ENCODE measurements at places on chromosomes 7 and 10.

- no peak for DNase-seq
Measured at GRCh38 chr7:110867771-110868170, 223.2 kb upstream of the LRRN3 start.

- DNase-seq: no peak
Measured at GRCh38 chr10:83012866-83013265, 1126.4 kb upstream of the GHITM start.

DNA sequence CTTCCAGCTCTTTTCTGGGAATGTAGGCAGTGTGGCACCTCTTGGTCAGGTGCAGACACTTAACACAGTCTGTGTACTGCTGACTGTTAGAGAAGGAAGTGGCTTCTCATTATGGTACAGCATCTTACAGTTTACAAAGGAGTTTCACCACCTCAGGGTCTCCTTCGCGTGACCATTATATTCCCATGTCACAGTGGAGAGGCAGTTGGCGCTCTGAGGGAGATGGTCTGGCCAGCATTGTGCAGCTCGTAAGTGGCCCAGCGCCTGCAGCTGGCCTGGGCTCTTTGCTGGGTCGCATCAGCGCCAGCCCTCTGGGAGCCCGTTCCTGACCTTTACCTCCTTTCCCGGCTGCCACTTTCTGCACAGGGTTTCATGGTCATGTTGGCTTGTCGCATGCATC is 15.4 kb downstream of the TSPAN15 start:
- no peak for DNase-seq

GRCh38 chr10:115278294-115278693 is 185.1 kb downstream of the ATRNL1 start:
- no peak for DNase-seq

DNA sequence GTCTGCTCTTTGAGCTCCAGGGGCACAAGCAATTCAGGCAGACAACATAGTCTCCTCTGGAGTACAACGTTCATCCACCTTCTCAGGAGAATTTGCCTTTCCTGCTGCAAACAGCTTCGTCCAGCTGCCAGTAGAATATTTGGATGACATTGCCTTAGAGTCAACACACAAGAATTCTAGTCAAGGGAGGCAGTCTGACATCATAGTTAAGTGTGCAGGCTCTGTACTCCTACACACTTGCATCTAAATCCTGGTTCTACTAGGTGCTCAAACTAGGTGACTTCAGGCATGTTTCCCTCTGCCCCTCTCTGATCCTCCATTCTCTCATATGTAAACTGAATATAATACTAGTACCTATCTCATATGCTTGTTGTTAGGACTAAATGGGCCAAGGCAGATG is 314.8 kb downstream of the HPSE2 start:
- DNase-seq: no peak

- no peak for DNase-seq
Measured at GRCh38 chr7:16433568-16434122, 12.3 kb upstream of the CRPPA start.

- DNase-seq: no peak
Measured at GRCh38 chr7:26688388-26688787, 176.0 kb downstream of the SKAP2 start.

- DNase-seq: no peak
Measured at GRCh38 chr7:155104913-155105312, 34.8 kb downstream of the HTR5A start.

DNA sequence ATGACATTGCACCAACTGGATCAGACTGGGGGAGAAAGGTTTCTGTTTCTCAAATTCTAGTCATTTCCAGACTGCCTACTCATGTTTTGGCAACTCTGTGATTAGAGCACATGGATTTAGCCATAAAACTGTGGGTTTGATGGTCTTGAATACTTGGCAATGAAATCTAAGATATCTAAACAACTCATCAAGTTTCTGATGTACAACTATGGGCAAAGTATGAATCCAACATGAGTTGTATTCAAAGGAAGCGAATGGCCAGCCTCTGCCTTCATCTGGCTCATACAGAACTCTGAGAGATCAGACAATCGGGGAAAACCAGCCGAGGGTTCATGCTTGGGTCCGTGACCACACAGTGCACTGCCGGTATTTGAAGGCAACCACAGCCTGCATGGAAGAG is 144.3 kb downstream of the ADAM12 start:
- DNase-seq: no peak

DNA sequence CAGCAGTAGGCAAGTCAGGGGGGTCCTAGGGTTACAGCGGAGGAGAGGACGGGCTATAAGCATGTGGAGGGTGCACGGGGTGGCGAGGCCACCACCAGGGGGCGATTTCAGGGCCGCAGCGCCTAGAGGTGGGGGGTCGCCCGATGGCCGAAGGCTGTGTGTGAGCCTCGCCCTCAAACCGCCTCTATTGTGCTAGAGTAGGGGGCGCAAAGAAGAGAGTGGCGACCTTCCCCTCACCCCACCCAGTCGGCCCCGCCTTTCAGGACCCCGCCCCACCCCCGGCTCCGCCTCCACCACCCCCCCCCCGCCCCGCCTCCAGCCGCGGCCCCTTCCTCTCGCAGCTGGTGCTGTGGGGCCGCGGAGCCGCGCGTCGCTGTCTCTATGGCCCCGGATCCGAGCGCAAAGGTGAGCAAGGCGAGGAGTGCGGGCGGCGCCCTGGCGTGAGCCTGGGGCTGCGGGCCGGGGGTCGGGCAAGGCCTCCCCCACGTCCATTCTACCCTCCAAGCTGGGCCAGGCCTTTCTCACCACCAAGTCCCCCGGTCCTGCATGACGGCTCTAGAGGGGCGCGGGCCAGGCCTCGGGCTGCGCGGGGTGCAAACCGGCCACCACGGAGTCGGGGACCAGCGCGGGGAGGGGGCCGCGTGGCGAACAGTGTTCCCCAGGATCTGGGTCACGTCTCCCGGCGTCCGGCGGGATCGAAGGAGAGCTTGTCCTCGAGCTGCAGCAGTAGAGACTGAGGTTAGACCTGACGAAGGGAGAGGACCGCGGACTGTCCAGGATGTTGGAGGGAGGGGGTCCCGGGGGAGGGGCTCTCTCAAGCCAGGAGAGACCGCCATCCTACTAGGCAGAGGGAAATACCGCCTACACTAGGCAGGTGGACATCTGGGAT is at the start of gene SEMA4G:
Gene SEMA4G (plus strand): TSS at position 318 of the 889 bp plus-strand sequence. CDS start 3,409 bp downstream, outside the sequence.
- DNase-seq: no peak

DNA sequence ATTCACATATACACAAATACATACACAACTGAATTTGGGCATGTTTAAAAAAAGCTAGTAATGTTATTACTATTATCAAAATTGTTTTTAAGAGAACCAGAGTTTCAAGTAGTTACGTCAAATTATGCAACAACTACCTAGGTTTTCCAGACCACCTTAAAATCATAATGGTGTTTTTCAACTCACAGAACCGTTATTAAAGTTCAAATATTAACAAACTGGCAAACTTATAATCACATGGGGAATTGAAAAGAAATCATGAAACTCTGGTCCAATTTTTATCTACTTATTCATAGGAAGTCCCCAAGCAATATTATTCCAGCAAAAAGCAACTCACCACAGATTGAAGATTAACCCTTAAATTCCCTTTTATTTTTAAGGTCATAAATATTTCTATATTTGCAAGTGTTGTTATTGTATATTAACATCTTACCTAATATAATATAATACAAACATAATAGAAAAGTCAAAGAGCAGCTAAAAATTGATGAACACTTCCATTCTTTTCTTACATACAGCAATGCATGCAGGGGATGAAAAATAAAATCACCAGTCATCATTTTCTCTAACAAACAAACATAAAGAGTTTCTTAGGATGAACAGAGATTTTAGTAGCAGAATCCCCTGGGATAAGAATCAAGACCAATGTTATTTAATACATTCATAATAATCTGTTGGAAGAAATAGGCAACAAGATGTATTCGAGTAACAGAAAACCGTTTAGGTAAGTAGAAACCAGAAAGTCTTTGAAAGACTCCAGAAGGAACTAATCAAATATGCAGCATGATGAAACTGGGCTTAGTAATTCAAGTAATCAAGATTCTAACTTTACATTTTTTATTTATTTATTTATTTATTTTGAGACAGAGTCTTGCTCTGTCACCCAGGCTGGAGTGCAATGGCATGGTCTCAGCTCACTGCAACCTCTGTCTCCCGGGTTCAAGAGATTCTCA is 391.1 kb downstream of the PARD3 start:
- no peak for DNase-seq

DNA sequence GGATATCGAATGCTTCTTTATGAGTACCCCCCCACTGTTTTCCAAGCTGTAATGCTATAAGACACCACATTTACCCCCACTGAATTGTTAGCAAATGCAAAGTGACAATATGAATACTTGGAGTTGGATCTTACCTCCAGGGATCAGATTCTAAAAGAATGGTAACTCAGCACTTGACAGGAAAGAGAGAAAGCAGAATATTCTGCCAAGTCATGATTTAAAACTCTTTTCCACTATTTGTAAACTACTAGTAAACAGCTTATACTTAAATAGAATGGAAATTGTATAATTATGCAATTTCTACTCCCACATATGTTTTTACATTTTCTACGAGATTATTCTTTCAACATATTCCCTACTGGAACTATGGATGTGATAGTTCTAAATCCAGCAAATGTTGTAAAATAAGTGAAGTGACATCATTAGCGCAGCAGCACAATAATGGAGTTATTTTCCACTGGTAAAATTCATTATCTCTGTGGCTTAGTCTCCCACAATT is 56.0 kb upstream of the TFEC start:
- no peak for DNase-seq

GRCh38 chr10:6173203-6173602 is 29.5 kb upstream of the PFKFB3 start:
- peak; percentile 23 for DNase-seq

DNA sequence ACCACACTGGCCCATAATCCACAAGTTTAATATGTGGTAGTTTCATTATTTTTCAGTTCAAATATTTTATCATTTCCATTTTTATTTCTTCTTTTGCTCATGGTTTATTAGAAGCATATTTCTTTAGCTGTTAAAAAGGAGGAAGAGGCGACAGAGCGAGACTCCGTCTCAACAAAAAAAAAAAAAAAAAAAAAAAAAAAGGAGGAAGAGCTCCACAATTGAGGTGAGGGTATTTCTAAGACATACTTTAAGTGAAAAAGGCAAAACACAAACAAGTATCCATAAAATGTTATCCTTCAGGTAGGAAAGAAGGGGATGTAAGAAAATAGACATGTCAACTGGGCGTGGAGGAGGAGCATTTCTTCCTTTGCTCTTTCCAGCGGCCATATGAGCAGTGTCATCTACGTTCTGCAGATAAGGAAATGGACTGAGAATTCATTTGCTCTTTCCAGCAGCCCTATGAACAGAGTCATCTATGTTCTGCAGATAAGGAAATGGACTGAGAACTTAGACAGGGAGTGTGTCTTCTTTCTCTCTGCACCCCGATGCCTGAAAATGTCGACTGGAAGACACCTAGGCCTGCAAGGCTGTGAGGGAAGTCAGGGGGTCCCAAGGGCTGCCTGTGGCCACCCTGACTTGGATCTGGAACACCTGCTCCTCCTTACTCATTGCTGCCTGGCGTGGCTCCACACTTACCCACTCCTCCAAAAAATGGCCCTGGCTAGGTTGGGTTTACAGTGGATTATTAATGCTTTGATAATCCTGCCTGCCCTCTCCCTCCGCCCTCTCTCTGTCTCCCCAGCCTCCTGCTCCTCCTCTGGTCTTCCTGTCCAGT is 18.9 kb upstream of the RAMP3 start:
- no peak for DNase-seq

GRCh38 chr10:110793128-110793812 is 78.5 kb upstream of the PDCD4 start:
- no peak for DNase-seq

DNA sequence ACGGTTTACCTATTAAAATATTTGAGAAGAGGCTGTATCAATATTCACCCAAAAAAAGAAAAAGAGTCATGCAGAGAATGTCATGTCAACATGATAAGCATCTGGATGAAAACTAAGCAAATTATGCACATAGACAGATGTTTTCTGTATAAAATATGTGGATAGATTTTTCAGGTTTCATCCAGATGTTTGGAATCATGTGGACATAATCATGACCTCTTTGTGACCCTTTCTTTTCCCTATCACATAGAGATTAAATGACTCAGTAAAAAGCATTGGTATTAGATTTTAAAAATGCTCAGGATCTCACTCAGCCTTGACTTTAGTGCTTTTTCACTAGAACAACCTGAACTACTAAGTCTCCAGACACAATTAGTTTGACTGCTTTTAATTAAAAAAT is 90.0 kb downstream of the FOXP2 start:
- no peak for DNase-seq

DNA sequence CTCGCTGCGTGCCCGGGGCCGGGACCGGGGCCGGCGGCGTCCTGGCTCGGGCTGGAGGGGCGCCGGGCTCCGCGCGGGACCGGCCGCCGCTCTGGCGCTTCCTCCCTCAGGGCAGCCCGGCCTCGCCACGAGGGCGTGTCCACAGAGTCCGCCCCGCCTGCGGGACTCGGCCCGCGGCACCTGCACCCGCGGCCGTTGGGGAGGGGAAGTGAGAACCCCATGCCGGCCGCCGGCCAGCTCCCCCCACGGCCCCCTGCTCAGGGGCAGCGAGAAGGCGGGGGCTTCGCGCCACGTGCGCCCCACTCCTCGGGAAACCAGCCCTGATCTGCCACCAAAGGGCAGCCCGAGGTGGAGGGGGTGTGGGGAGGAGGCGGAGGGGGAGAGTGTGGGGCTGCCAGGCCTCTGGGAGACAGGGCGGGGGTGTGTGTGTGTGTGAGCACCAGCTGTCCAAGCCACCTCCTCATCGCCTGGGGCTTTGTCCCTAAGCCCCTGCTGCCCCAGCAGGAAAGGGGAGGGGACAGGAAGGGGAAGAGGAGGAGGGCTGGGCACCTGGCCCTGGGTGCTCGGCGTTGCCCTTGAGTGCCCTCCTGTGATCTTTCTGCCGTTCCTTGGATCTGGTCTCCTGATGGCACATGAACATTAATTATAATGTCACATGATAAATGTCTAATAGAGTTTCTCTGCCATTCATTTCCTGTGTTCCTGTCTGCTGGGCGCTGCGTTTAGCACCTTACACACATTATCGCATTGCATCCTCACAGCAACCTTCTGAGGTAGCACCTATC is at the start of gene PIK3AP1:
Gene PIK3AP1 (minus strand): TSS at position 93 of the 785 bp plus-strand sequence. CDS start 120 bp downstream, outside the sequence.
- DNase-seq: peak; percentile 12

GRCh38 chr7:155953781-155954549 is 141.7 kb upstream of the SHH start:
- DNase-seq: no peak
